Neural crest cell (in vitro differentiated cells): ENCODE measurements at places on chromosomes 1 and 21.

DNA sequence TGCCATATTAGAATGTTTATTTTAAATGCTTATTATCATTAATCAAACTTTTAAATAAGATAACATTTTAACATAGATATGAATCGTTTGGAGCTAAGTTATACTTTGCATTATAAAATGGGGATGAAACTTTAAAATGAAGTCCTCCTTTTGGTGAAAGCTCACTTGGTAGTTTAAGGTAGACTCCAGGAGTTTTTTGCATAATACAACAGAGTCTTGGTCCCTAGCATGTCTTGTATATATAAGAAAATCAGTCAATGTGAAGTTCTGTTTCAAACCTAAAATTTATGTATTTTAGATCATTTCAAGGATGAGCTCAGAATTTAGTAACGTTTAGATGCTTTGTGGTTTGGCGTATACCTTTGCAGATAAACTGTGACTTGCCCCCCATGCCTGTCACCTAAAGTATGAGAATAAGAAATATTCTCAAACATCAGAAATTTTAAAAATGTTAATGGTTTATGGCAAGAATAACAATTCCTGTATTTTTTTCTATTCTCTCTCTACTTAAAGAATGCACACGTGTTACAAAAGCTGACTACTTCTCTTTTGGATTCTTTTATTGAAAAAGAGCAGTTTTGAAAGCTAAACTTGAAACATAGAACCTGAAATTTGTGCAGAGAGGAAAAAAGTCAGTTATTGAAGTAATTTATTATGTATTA lies 3.8 kb downstream of the NFIA start:
- H3K27me3 ChIP-seq: peaks cover 87% of the 10 kb centered on the region
- no peaks in the 10 kb centered on the region for H3K36me3 ChIP-seq
- DNase-seq: no peak
- peaks cover 11% of the 10 kb centered on the region for H3K4me1 ChIP-seq
- H3K27ac ChIP-seq: no peak overlapping the region
- H3K4me3 ChIP-seq: no peak overlapping the region

- no peak overlapping the region for H3K27ac ChIP-seq
- no peaks in the 10 kb centered on the region for H3K36me3 ChIP-seq
- DNase-seq: no peak
Measured at GRCh38 chr1:24987424-24987823, 57.3 kb upstream of the RUNX3 start.

DNA sequence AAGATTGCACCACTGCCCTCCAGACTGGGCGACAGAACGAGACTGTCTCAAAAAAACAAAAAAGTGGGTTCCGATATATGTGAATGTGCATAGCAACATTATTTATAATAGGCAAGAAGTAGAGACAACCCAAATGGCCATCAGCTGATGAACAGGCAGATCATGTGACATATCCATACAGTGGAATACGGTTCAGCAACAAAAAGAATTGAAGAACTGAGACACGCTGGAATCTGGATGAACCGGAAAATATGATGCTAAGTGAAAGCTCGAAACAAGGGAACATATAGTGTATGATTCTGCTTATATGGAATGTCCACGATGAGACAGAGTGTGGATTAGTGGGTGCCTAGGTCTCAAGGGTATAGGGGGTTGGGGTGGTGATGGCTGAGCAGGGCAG lies 28.5 kb upstream of the MORC3 start:
- H3K4me3 ChIP-seq: no peak overlapping the region
- peaks cover 24% of the 10 kb centered on the region for H3K4me1 ChIP-seq
- peaks cover 12% of the 10 kb centered on the region for H3K36me3 ChIP-seq
- no peak for DNase-seq

DNA sequence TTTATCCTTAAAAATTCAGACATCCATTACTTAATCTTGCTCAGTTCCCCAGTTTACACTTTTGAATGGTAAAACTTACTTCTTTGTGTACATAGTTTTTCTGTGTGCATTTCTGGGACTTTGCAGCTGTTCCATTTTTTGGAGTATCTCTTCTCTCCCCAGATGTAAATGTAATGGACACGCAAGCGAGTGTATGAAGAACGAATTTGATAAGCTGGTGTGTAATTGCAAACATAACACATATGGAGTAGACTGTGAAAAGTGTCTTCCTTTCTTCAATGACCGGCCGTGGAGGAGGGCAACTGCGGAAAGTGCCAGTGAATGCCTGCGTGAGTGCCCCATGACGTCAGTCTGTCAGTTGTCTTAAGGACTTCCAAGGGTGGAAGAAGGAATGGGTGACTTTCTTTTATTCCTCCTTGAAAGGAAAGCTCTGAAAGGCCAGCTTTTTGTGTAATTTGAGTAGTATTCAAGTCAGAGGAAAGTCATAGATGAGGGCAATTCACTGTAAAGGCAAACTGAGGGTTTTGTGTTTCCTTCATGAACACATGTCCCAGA lies 75.7 kb upstream of the LAMC2 start:
- no peaks in the 10 kb centered on the region for H3K27me3 ChIP-seq
- DNase-seq: no peak
- peaks cover 26% of the 10 kb centered on the region for H3K36me3 ChIP-seq
- H3K27ac ChIP-seq: no peak overlapping the region
- peaks cover 16% of the 10 kb centered on the region for H3K4me1 ChIP-seq
- no peak overlapping the region for H3K4me3 ChIP-seq

DNA sequence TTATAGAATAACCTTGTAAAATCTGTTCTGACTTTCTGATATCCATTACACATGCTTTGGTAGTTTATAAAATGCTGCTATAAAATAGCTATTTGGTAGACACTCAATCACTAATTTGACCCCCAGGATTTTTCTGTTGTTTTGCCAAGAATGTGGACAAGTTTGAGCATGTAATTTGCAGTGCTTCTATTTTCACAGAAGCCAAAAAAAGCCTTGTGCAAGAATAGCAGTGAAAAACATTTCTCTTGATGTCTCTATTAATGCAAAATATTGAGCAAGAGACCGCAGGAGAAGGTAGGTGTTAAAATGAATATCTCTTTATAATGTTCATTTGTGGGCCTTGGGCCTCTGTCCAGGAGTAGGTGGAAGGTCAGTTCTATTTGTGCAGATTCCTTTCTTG lies 22.5 kb downstream of the MAP3K7CL start:
- H3K4me3 ChIP-seq: no peak overlapping the region
- H3K36me3 ChIP-seq: no peaks in the 10 kb centered on the region
- H3K4me1 ChIP-seq: peaks cover 6% of the 10 kb centered on the region
- no peak overlapping the region for H3K27ac ChIP-seq
- DNase-seq: no peak

GRCh38 chr21:29418813-29419212 lies 120.1 kb downstream of the BACH1 start:
- peaks cover 11% of the 10 kb centered on the region for H3K4me1 ChIP-seq
- no peaks in the 10 kb centered on the region for H3K27me3 ChIP-seq
- H3K36me3 ChIP-seq: peaks cover 13% of the 10 kb centered on the region
- no peak for DNase-seq

DNA sequence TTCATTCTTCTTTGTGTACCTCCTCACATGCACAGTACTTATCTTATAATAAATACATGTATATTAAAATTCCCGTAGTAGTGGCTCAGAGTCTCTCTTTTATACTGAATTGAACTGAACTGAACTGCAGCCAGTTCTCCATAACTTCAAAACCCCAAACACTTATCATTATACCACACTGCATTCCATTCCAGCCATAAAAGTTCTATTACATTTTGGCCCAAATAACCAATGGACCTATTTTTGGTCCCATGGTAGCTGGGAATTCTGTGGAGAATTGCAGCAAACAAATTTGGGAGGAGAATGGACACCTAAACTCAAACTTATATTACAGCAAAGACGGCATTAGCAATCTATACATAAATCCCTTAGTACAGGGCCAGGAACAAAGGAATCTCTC lies 86.6 kb upstream of the C1orf87 start:
- no peak overlapping the region for H3K27ac ChIP-seq
- H3K4me1 ChIP-seq: no peaks in the 10 kb centered on the region
- no peaks in the 10 kb centered on the region for H3K27me3 ChIP-seq
- H3K36me3 ChIP-seq: no peaks in the 10 kb centered on the region
- H3K4me3 ChIP-seq: no peak overlapping the region
- DNase-seq: no peak

- no peak for DNase-seq
- peaks cover 7% of the 10 kb centered on the region for H3K4me1 ChIP-seq
- H3K27ac ChIP-seq: no peak overlapping the region
Measured at GRCh38 chr21:37642493-37642892, 273.8 kb downstream of the KCNJ6 start.

DNA sequence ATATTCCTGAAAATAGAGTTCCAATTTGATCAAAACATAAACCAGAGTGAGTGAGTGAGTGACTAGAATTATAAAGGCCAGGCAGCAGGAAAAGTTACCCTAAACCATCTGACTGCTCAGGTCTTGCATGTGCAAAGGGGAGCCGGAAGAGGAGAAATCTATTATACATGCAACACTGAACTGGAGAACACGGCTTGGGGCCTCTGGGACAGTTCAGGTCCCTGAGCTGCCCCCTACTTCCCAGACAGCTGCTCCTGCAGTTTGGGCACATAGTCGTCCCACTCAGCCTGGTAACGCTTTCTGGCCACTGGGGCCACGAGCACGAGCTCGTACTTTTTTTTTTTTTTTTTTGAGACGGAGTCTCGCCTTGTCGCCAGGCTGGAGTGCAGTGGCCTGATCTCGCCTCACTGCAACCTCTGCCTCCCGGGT lies 40.1 kb downstream of the PTPRC start:
- no peaks in the 10 kb centered on the region for H3K27me3 ChIP-seq
- no peak overlapping the region for H3K27ac ChIP-seq
- no peak for DNase-seq
- H3K4me3 ChIP-seq: no peak overlapping the region
- H3K36me3 ChIP-seq: no peaks in the 10 kb centered on the region
- peaks cover 29% of the 10 kb centered on the region for H3K4me1 ChIP-seq

GRCh38 chr1:17255336-17255735 lies 6.4 kb downstream of the PADI3 start:
- no peak overlapping the region for H3K27ac ChIP-seq
- no peak overlapping the region for H3K4me3 ChIP-seq
- no peaks in the 10 kb centered on the region for H3K4me1 ChIP-seq
- H3K27me3 ChIP-seq: no peaks in the 10 kb centered on the region

DNA sequence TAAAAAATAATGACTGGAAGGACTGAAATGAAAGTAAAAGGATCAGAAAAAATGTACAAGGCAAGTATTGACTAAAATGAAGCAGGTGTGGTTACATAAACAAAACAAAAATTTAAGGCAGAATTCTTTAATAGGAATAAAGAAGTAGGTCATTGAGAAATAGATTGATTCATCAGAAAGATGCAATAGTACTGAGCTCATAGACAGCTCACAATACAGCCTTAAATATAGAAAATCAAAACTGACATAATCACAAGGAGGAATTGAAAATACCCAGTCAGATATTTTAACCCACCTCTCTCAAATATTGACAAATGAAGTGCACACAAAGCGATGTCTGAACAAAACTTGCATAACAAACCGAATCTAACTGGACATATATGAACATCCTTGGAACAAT lies 366.8 kb upstream of the DPYD start:
- H3K27me3 ChIP-seq: no peaks in the 10 kb centered on the region
- H3K4me3 ChIP-seq: no peak overlapping the region
- no peak for DNase-seq

GRCh38 chr1:151187205-151187604 lies 2.8 kb downstream of the VPS72 start:
- peaks cover 6% of the 10 kb centered on the region for H3K27me3 ChIP-seq
- H3K27ac ChIP-seq: no peak overlapping the region
- peaks cover 16% of the 10 kb centered on the region for H3K36me3 ChIP-seq
- H3K4me3 ChIP-seq: peak overlapping the region; percentile 61
- DNase-seq: no peak
- H3K4me1 ChIP-seq: peaks cover 26% of the 10 kb centered on the region

DNA sequence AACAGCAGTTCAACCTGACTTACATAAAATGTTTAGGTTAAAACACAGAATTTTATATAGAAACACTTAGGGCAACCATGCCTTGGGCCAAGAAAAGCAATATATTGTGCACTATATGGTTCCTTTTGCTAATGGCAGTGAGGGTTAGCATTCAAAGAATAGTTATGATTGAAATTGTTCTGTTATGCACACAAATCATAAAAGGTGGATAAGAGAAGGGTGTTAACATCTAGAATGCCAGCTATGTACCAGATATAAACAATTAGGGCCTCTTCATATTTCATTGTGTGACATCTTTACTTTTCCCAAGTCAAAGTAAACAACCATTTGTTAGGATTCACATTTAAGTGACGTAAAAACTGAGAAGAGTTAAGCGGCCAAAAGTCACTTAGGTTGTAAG lies 308.0 kb upstream of the B3GALT2 start:
- no peaks in the 10 kb centered on the region for H3K36me3 ChIP-seq
- no peaks in the 10 kb centered on the region for H3K27me3 ChIP-seq
- DNase-seq: no peak
- H3K4me1 ChIP-seq: no peaks in the 10 kb centered on the region
- no peak overlapping the region for H3K4me3 ChIP-seq
- no peak overlapping the region for H3K27ac ChIP-seq

DNA sequence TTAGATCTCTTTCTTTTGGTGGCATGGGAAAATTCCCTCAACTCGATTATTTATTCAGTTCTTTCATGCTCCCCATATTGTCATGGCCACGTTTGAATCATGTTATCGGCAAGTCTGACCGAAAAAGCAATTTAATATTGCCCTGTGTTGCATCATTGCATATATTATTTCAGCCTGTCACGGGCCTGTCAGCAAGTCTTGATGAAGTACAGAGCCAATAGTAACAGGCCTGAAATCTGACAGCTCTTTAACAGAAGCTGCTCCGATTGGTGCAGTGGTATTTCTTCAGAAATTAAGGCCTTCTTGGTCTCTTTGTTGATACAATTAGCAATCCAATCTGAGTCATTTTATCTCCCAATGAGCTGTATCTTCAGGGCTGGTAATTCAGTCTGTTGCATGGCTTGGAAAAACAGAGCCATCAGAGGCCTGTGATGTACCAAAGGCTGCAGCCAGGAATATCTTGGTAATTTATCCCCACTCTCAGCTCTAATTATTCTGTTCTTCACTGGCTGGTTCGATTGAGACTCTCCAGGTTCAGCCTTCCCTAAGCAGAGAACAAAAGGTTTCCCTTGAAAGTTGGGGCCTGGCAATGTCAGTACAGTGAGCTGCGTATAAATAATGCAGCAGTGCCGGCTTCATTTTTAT lies 149.5 kb downstream of the FGGY start:
- H3K4me3 ChIP-seq: no peak overlapping the region
- no peaks in the 10 kb centered on the region for H3K27me3 ChIP-seq
- peaks cover 23% of the 10 kb centered on the region for H3K4me1 ChIP-seq

- no peak overlapping the region for H3K4me3 ChIP-seq
- H3K4me1 ChIP-seq: peaks cover 4% of the 10 kb centered on the region
- H3K27me3 ChIP-seq: peaks cover 6% of the 10 kb centered on the region
- H3K36me3 ChIP-seq: no peaks in the 10 kb centered on the region
- no peak for DNase-seq
Measured at GRCh38 chr1:222543817-222544216, 4.1 kb downstream of the HHIPL2 start.

- no peaks in the 10 kb centered on the region for H3K36me3 ChIP-seq
- H3K27me3 ChIP-seq: peaks cover 7% of the 10 kb centered on the region
- H3K4me3 ChIP-seq: no peak overlapping the region
- no peaks in the 10 kb centered on the region for H3K4me1 ChIP-seq
Measured at GRCh38 chr1:176577646-176578197, 114.7 kb downstream of the PAPPA2 start.
